ENCODE measurements at places on chromosomes 1 and 21.

DNA sequence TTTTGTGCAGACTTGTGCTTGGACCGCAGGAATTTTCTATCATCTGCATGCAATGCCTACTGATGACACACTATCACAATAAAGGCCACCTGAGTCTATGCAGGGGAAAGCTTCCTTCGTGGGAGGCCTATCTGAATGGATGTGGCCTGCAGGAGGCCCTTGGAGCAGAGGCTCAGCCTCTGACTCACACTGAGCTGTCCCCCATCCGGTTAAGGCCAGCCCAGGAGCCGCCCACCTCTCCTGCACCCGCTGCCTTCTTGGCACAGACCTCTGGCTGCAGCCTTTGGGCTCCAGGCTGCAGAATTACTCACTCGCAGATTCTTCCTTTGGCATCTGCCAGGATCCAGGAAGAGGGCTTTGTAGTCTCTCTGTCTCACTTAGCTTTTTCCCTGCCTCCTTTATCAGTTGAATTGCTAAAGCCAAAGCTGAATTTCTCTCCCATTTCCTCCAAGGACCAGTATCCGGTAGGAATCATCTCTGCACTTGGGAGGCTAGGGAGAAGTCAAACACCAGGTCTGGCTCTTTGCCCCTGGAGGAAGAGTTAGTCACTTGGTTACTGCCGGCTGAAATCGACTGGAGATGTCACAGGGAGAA is 65.1 kb upstream of the JUN start:
- DNase-seq = no peak

DNA sequence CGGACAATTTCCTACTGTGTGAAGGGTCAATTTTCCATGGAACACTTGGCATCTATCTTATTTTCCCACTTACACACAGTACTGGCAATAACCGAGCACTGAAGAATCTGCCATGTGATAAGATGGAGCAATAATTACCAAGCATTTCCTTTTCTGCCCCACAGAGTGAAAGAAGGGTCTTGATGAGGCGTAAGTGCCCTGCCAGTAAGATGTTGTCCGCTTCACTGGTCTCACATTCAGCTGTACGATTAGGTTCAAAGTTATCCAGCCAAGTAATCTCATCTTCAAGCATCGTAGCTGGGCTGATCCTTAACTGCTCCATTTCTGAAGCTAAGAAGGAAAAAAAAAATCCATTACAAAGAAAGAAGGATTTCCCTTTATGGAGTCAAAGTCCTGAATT is 67.8 kb downstream of the PCSK9 start:
- DNase-seq = no peak

DNA sequence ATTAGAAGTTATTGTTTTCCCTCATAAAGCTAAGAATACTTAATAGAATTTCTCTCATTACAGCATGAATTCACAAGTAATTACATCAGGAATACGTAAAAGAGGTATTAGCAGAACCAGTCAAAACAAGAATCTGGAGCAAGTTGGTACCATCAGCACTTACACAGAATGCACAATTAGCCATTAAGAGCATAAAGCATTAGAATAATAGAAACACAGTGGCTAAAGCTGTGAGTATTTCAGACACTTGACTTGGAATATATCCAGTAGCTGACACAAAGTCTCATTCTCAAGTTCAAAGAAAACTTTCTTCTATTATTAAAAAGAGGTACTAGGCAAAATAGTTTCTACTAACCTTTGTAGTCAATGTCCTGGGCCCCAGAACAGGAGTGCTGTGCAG is 49.6 kb downstream of the KRTAP19-8 start:
- DNase-seq = no peak

- no peak for DNase-seq
These were observed 17.0 kb downstream of the GPBP1L1 start for GRCh38 chr1:45669379-45669778.

GRCh38 chr1:202131956-202132821 is 9.5 kb downstream of the GPR37L1 start:
- no peak for DNase-seq

All from renal pelvis (tissue), 12 donors.